NCI-H2171 treated with DMSO at 0.1 percent for 48 hours (cell line): ENCODE measurements at places on chromosomes 2 and 18.

- DNase-seq, result no peak
Observed at GRCh38 chr2:72108121-72108520, 39.5 kb downstream of the CYP26B1 start.

DNA sequence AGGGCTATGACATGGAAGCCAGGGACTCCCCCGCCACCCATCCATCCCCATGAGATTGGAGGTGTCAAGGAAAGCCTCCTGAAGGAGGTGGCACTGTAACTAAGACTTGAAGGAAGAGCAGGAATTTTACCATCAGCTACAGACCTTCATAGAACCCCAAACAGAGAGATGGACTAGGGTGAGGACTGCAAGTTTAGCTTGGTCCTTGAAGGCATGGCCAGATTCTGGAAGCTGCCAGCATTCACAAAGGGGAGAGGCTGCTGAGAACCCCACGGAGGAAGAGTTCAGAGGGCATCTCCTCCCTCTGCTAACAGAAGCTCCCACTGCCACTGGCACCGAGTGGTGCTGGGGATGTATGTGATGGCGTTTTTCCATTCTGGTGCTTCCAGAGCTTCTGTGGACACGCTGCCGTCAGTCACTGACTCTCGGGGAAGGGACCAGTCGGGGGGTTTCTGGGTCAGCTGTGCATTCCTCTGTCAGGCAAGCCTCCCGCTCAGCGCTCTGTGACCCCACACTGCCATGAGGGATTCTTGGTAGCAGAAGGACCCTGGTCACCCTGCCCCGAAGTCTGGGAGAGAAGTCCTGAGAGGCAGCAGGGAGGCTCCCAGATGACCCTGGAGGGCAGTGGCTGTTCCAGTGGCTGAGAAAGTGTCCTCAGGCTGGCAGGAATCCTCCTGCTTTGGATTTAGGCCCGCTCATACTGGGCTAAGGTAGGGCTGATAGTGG, 18.1 kb downstream of the TMEM185B start:
- no peak for DNase-seq

DNA sequence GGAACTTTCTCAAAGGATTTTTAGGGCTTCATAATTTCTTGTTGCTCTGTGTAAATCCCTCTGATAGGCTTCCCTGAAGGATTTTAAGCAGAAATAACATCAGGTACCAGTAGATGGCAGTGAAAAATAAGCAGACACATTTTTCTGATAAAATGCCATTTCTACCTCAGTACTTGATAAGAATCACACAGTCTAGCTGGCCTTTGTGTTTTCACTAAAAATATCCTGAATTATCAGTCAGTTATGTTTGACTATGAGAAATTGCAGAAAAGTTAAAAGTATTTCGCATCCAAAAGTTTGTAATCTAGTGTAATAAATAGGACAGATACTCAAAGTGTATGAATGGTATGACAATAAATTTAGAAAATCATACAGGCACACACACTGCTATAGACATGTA, 68.7 kb downstream of the DNAJC10 start:
- peak; percentile 57 for DNase-seq

DNA sequence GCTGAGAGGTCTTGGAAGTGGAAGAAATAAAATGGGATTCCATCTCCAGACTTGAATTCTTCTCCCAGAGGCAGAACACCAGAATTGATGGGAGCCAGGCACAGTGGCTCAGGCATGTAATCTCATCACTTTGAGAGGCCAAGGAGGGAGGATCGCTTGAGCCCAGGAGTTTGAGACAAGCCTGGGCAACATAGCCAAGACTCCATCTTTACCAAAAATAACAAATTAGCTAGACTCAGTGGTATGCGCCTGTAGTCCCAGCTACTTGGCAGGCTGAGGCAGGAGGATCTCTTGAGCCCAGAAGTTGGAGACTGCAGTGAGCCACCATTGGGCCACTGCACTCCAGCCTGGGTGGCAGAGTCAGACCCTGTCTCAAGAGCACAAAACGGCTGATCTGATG, 144.3 kb downstream of the C1D start:
- DNase-seq, result no peak

DNA sequence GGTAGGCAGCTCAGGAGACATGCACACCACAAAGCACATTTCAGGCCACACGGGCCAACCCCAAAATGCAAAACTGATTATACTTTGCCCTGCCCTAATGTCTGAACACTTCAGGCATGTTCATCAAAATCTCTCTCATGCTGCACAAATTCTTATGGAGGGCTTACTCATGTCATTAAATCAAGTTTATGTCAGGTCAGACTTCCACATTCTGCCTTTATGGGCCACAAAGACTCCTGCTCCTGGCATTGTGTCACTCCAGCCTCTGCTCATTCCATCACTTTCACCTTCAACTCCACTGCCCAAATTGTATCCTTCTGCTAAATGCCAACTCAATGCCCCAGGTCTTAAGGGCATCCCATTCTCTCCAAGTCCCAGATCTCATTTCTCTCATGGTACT, 9.2 kb downstream of the UXS1 start:
- no peak for DNase-seq

DNA sequence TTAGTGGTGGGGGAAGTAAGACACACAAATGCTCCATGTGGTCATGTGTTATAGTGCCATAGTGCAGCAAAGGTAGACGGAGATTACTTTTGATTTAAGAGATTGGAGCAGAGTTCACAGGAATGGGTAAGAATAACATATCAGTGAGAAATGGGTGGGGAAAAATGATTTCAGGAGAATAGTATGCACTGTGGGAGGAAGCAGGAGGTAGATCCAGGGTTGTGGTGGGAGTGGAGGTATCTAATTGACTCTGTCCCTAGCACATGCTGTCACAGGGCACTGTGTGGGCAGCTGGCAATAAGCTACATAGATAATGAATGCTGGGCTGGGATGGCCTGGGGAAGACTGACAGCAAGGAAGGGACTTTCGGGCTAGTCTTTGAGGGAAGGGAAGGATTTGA, 65.3 kb downstream of the STAT1 start:
- DNase-seq, result no peak

DNA sequence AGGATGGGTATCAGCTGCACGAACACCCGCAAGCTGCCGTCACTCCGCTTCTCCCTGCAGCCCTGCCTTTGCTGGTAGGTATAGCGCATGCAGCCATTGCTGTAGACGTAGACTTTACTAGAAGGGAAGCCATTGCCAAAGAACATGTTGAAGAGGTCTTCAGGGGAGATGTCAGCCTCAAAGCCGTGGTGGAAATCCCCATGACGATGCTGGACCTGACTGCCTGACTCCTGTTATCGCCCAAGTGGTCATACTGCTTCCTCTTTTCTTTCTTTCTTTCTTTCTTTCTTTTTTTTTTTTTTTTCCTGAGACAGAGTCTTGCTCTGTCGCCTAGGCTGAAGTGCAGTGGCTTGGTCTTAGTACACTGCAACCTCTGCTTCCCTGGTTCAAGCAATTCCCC, 68.7 kb upstream of the SPRED2 start:
- DNase-seq, result no peak

- peak; percentile 26 for DNase-seq
Observed at GRCh38 chr2:39730685-39731302, 48.3 kb downstream of the THUMPD2 start.

GRCh38 chr2:19868701-19869580, 32.8 kb downstream of the TTC32 start:
- no peak for DNase-seq

GRCh38 chr2:101952551-101952950, 39.2 kb upstream of the IL1R2 start:
- no peak for DNase-seq

- peak; percentile 68 for DNase-seq
Observed at GRCh38 chr2:214574084-214574781, 163.4 kb downstream of the VWC2L start.

GRCh38 chr2:157620956-157621355, 7.7 kb downstream of the ACVR1C start:
- no peak for DNase-seq

- DNase-seq, result no peak
Observed at GRCh38 chr2:16487686-16488085, 177.9 kb downstream of the CYRIA start.

- DNase-seq, result no peak
Observed at GRCh38 chr2:207801259-207801658, 31.6 kb upstream of the FZD5 start.

DNA sequence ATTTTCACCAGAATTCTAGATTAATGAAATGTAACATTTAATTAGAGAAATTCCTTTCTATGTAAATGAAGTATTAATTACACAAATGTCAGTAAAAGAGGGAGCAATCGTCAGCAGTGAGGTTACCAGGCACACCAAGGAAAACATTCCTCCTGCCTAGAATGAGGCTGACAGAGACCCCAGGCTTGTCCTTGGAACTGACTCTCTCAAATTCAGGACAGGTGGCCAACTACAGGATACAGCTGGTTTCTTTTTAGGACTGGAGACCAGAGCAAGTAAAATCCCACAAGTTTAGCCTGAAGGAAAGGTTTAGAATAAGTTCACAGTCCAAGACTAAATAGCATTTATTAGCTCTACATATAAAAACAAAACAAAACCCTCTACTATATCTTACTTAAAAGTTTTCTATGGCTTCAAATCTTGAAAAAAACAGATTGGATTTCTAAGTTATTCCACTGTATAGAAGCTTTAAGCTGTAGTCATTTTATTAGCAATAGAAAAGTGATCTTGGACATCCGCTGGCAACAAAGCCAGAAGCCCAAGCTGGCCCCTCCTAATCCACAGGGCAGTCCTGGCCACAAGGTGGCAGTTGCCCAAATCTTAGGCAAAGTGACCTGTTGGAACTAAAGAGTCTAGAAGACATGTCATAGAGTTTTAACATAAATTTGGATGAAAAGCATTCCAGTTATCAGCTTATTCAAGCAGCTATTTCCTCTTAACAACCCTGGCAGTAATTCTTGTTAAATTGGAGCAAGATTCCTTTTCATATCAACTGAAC, 81.0 kb downstream of the SP3 start:
- no peak for DNase-seq

- no peak for DNase-seq
Observed at GRCh38 chr2:239500574-239501550, 100.0 kb upstream of the HDAC4 start.

DNA sequence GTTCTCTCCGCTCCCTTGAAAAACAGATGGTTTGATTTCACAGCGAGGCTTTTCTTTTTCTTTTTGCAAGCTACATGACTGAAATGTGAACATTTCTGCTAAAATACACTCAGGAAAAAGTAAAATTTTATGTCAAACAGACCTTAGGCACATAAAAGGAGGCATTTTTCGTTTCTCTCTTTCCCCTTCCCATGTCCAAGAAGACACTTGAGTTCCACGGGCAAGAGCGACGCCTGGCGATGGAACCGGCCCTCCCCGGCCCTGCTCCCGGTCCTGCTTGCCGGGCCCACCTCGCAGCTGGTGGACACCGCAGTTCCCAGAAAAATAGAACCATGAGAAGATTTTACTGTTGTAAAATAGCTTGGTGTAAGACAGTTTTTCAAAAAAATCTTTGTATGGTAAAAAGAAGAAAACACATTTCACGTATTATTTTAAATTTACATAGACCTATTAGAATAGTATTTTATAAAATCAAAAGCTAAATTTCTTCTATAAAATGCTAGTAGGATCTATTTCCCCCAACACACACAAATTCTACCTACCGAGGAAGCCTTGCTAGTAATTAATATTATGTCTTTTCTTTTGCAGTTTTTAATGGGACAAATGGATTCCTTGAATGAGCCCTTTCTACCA, 2.3 kb upstream of the ALKAL2 start:
- no peak for DNase-seq

- DNase-seq, result no peak
Observed at GRCh38 chr2:198004173-198004572, 199.8 kb downstream of the PLCL1 start.

- DNase-seq, result no peak
Observed at GRCh38 chr18:79554321-79554720, 125.3 kb upstream of the CTDP1 start.

DNA sequence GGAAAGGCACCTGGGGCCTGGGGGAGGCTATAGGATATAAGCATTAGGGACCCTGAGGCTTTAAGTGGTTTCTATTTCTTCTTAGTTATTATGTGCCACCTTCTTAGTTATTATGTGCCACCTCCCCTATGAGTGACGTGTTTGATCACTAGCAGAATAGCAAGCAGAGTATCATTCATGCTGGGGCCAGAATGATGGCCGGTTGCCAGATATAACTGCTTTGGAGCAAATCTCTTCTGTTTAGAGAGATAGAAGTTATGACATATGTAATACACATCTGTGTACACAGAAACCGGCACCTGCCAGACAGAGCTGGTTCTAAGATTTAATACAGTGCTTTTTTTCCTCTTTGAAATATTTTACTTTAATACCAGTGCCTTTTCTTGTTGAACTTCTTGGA, 29.4 kb downstream of the LIPG start:
- DNase-seq, result peak; percentile 81

DNA sequence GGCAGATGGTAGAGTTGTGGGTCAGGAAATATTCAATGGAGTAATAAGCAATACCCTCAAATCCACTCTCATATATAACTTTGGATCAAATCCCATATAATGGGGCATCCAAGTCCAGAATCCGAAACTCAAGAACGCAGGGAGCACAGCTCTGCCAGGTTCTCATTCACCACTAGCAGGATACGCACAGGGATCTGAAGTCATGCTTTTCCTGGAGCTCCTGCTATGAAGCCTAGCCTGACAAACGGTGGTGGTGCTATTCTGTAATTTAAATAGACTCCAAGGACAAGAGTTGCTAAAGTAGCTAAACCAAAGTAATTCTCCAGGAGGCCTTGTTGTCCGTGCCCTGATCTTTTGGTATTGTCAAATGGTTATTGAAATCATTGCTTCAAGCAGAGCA, 264.8 kb downstream of the SLC8A1 start:
- no peak for DNase-seq

- no peak for DNase-seq
Observed at GRCh38 chr2:210267698-210268097, 42.5 kb upstream of the ACADL start.

DNA sequence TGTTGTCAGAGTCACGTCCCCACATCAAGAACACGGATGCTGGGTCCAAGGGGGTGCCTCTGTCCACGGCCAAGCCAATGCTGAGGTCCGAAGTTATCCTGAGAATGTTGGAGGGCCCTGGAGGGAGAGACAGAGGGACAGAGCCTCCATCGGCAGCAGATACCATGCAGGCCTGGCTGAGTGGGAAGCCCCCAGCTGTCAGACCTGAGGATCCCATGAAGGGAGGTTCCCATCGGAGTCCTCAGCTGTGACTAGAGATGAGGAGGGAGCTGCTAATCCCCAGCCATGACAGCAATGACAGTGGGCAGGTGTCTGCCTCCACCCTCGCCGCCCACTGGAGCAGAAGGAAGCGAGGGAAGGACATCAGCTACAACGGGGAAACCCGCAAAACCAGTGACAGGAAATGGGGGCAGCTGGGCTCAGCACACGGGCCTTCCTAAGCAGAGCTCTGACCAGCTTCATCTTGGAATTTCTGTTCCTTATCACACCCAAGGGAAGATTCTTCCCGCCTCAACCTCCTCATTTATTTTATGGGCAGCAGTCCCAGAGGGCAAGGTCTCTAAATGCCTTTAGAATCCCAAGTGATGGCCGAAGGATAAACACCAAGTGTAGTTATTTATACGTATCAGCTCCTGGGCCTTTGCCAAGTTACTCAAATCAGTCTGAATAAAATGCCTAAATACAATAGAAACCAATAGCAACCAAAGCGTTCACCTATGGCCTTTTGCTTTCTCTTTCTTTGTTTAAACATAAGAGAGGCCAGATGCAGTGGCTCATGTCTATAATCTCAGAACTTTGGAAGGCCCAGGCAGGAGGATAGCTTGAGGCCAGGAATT, 32.2 kb downstream of the FAM178B start:
- DNase-seq, result no peak
